NCI-H187 treated with DMSO at 0.1 percent for 48 hours (cell line): ENCODE measurements at places on chromosomes 1 and 21.

GRCh38 chr1:93597709-93598108 lies 83.9 kb downstream of the BCAR3 start:
- DNase-seq = no peak

- DNase-seq = no peak
These were observed 27.0 kb downstream of the RUNX3 start for GRCh38 chr1:24903011-24903461.

DNA sequence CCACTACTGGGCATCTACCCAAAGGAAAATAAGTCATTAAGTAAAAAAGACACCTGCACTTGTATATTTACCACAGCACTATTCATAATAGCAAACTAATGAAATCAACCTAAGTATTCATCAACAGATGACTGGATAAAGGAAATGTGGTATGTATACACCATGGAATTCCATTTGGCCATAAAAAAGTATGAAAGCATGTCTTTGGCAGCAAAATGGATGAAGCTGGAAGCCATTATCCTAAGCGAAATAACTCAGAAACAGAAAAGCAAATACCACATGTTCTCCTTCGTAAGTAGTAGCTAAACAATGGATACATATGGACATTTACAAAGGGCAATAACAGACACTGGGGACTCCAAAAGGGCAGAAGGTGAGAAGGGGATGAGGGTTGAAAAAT lies 485.7 kb upstream of the BRINP3 start:
- no peak for DNase-seq

DNA sequence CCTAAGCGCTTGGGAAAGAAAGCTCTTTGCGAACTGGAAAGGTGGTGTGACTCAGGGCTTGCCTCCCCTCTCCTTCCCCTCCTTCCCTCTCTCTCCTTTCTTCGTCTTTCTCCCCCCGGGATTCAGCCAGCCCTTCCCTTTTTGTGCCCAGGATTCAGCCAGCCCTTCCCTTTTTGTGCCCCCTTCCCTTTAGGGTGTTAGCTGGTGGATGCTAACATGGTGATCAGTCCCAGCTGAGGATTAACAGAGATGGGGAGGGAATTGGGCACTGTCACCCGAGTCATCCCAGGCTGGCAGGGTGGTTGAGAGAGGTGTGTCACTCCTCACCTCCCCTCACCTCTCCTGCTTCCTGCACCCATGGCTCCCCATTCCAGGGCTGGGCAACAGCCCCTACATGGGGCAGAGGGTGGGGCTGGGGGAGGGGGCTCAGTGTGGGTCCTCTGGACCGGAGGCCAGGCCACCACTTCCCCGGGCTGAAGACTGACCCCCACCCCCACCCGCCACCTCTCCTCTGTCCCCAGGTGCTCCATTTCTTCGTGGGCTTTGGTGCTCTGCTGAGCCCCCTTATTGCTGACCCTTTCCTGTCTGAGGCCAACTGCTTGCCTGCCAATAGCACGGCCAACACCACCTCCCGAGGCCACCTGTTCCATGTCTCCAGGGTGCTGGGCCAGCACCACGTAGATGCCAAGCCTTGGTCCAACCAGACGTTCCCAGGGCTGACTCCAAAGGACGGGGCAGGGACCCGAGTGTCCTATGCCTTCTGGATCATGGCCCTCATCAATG lies 51.5 kb downstream of the ELK4 start:
- DNase-seq = no peak

GRCh38 chr21:36806103-36806502 lies 107.2 kb downstream of the SIM2 start:
- no peak for DNase-seq

- no peak for DNase-seq
These were observed 14.1 kb downstream of the ZBTB18 start for GRCh38 chr1:244065063-244065793.

GRCh38 chr21:41245509-41246135 lies 71.0 kb upstream of the FAM3B start:
- DNase-seq = no peak

DNA sequence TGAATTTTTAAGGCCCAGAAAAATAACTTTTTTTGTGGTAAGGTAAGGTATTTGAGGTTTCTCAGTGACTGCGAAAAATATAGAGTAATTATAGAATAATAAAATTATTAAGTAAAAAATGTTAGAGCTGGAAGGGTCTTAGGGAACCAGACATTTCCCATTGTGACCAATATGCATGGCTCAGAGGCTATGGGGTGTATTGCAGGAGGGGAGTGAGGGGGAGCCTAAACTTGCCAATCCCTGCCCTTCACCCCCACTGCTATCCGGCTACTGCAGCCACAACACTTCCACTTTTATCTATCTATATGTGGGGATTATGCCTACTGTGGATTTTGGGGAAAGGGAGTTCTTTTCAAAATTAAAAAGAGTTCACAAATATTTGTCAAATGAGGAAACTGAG lies 7.6 kb upstream of the GADD45A start:
- no peak for DNase-seq

- no peak for DNase-seq
These were observed 26.7 kb upstream of the PCP4 start for GRCh38 chr21:39840373-39841097.
